ENCODE measurements at places on chromosomes 4 and X.

DNA sequence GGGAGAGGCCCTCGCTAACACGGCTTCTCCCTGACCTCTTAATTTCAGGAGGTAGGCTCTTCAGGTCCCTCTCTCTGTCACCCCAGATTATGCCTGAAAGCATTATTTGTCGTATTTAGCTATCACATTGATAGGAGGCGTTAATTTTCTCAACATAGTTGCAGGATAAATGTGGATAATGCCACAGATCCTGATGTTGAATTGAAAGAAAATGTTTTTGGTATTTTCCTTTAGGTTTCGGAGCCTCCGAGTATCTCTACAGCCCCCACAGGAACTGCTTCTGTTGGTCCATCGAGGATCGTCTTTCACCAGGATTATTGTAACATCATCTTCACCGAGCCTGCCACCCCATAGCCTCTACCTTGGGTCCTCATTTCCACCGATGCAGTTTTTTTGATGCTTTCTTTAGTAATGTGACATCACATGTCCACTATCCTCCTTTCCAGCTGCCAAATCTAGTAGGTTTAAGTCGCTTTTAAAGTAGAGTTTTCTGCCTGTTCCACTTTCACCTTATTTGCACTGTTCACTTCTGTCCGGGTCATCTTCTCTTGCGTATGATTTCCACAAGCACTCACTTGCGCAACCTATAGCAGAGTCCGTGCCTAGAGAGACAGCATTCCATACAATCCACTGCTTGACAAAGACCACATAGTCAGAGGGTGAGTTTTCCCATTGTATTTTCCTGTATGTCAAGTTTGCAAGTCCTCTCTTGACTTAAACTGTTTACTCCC lies 665 bp downstream of the TIGD2 start:
- DNase-seq, result peak; percentile 38

- peak; percentile 64 for DNase-seq
Measured at GRCh38 chr4:74397748-74398426, 32.9 kb downstream of the EREG start.

DNA sequence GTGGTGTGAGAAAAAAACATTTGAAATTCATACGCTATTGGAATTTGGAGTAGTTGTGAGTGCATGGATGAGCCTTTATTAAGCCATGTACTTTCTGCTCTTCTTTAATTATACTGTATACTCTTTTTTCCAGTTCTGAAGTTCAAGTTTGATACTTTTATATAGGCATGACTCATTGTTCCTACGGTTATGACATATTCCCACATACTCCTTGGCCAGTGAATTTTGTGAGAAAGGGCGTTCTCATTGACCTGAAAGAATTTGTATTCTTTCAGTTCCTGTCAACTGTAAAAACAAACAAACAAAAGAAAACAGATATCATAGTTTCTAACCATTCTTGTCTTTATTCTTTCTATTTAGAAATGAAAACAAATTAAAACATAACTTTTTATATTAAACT lies 407.3 kb downstream of the MAPK10 start:
- DNase-seq, result peak; percentile 10

- no peak for DNase-seq
Measured at GRCh38 chrX:79365591-79365990, 1.5 kb downstream of the ITM2A start.

DNA sequence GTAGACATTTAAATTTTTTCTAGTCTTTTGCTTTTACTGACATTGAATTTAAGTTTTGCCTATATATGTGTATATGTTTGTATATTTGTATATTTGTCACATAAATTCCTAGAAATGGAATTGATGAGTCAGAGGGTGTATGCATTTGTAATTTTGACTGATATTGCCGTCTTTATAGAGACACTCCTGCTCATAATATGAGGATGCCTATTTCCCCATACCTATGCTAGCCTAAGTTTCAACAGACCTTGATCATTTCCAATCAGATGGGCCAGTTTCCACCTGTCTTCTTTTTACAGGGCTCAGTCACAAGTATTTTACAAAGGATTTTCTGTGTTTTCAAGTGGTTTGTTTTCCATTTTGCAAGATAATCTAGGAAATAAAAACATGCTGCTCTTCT lies 10.8 kb downstream of the PDLIM5 start:
- no peak for DNase-seq

DNA sequence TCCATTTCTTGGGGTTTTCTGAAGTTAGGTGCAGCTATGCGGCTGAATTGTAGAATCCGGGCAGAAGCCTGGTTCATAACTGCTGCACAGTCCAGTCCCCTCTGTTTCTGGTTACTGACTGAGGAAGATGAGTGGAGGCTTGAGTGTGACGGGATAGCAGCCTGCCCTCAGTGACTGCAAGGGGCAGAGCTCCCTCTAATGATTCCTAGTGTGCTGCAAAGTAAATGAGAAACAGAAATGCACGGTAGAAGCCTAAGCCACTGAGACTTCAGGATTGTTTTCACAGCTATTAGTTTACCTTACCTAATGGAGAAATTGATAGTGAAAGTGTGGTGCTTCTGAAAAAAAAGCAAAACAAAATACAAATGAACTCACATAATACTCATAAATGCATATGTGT lies 189.2 kb downstream of the GPM6A start:
- DNase-seq, result no peak

DNA sequence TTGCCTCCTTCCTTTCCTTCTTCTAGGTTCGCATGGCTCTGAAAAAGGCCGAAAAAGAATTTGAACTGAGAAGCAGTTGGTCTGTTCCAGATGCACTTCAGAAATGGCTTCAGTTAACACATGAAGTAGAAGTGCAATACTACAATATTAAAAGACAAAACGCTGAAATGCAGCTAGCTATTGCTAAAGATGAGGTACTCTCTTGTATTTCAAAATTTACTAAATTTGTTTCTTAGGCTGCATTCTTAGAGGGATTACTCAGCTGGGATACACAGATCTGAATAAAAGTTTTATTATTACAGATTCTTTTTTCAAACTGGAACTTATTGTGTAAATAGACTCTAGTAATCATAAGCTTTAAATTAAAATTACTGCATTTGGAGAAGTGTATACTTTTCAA lies 146.9 kb downstream of the STIM2 start:
- no peak for DNase-seq

DNA sequence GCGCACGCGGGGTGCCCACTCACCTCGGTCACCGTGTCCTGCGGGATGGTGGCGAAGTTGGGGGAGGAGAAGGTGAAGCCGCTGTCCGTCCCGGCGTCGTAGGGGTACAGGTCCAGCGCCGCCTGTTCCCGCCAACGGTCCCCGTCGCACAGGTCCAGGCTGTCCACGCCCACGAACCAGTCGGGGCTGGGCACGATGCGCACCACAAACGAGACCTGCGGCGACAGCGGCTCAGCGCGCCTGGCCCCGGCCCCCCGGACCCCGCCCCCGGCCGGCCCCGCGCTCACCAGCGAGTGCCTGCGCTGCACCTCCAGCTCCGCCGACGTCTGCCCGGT lies 1.4 kb downstream of the SPON2 start:
- DNase-seq, result no peak

- DNase-seq, result no peak
Measured at GRCh38 chr4:6761649-6762615, 20.6 kb upstream of the KIAA0232 start.

- no peak for DNase-seq
Measured at GRCh38 chr4:18914182-18914581, 892.6 kb upstream of the LCORL start.

GRCh38 chrX:49186125-49187027 lies at the start of gene PRICKLE3:
PRICKLE3 (minus strand) TSS chrX:49186373; CDS start chrX:49186297, 76 bp downstream.
- DNase-seq, result peak; percentile 74

DNA sequence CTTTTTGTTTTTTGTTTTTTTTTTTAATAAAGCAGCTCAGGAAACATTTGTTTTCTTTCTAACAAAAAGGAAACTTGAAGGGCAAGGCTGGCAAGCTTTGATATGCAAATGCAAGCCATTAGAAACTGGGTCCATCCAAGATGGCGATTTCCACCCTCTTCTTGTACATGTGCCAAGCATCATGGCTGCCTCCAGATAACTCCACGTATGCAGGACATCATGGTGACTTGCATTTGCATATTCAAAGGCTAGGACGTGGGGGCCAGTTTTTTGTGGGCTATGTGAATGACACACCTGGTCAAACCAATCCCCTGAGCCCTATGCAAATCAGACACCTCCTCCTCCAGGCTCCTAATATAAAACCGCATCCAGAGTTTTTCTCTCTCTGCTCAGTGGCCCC lies 692.6 kb downstream of the FAM133A start:
- DNase-seq, result no peak

- peak; percentile 18 for DNase-seq
Measured at GRCh38 chrX:150483356-150483985, 85.0 kb upstream of the MTM1 start.
